Activated T-helper 1 cell treated with Interleukin-2 at 50 U/mL for 16 hours (primary cell): ENCODE measurements at places on chromosomes 6 and 20.

- DNase-seq = no peak
Observed at GRCh38 chr6:52590152-52590891, 13.5 kb upstream of the TRAM2 start.

DNA sequence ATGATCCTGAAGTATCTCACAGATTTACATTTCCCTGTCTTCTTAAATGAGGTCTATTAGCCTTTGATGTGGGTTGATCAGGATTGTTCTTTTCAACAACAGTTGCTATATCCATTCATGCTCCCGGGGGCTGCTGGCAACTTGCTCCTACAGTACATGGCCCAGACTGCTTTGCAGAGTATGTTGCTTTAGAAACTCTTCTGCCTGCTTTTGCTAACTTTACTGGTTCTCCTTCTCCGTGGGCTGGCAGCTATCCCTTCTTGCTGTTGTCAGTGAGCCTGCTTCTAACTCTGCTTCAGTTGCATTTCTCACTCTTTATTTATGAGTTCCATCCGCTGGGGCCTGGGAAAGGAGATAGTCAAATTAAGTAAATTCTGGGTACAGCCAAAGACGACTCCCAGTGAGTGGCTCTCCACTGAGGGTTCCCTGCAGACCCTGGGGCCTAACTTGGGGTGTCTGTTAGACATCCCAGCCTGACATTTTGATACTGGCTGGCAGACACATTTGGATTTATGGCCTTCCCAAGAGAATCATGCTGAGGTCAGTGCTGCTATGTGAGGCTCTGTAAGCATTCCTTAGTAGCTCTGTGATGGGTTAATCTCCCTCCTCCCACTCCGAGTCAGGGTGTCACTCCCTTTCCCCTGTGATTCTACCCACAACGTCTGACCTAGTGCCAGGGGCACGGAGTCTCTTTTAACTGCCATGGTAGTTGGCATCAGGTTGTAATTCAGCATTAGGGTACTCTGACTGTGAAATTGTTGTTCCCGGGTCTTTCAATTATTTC is 73.6 kb downstream of the SLX4IP start:
- DNase-seq = no peak

- no peak for DNase-seq
Observed at GRCh38 chr6:131063764-131064272, 773 bp upstream of the EPB41L2 start.

DNA sequence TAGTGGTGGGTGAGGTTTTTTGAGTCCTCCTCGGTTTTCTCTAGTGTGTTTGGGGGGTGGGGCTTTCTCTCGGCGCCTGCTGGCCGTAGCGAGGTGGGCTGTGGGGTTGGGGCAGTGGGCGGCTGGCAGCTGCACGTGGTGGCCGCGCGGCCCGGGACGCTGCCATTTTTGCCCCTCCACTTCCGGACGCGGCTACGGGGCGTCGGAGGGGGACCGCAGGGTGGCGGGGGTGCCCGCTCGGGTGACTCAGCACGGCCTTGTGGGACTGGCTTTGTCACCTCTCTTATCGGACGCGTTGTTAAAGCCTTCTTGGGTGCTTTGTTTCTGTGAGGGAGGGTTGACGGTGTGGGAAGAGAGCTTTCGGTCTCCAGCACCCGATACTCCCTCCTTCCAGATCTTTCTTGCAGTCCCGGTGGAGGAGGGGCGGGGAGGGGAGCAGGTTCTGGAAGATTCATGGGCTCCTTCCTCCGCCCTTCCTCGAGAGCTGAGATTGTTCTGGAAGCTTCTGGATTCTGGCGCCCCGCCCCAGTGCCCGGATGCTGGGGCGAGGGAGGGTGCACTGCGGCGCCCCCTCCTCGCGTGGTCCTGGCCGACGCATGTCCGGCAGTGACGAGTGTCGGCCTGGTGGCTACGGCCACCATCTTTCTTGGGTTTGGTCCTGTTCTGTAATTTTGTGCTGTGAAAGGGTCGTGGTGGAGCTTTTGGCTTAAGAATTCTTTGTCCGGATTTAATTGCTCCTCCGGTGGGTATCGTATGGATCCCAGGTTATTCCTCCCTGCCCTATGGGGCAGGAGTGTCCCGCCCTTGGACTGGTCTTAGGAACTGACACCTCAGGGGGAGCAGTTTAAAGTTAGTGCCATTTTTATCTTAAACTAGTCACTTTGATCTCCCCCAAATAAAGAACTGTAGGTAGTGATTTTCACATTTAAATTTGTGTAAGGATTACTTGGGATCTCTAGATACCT is 719 bp downstream of the HSP90AB1 start:
- peak; percentile 83 for DNase-seq

DNA sequence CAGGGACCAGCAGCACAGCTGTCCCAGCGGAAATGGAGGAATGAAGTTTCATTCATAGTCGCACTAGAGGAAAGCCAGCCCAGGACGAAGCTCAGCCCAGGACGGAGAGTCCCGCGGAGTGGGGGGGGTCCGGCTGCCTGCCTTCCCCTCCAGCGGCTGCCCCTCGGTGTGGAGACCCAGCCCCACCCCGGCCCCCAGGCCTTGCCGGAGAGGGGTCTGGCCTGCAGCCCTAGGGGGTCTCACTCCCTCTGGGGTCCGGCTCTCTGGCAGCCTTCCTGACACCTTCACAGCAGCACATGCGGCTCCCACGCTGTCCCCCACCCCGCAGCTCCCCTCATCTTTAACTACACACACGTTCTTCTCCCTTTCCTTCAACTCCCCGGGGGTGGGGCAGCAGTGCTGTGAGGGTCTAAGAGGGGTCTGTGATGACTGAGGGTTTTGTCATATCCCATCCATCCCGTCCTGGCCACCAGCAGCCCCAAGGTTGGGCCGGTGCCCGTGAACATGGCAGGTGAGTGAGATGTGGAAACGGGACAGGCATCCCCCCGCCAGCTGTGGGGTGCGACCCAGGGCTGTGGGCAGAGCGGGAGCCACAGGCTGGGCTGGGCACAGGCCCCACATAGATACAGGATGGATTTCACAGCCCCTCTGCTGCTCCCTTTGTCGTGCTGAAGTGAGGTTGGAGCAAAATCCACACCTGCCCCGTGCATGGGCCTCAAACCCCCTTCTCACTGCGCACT is 41.8 kb downstream of the DLL1 start:
- no peak for DNase-seq
